ENCODE measurements at places on chromosomes 2 and 18.

DNA sequence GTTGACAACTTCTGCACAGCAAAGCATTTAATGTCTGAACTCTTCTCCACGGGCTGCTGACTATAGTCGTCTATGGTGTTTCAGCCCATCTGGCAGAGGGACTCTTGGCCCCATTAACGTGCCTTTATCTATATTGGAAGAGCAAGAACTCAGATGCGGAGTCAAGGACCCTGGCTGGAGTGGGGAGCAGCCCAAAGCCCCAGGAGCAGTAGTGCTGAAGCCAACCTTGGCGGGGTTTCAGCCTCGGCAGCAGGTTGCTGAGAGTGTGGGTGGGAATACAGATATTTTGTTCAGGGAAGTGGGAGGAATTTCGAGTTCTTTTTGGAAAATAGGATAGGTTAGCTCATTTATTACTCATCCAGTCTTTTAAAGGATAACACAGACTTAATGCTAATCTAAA lies 34.2 kb downstream of the TMEM17 start:
- DNase-seq: no peak

GRCh38 chr2:142734770-142735169 lies 142.7 kb upstream of the KYNU start:
- DNase-seq: no peak

- DNase-seq: peak; percentile 32
These were observed 531.5 kb upstream of the SALL3 start for GRCh38 chr18:78448106-78448505.

- no peak for DNase-seq
These were observed 233.0 kb downstream of the TFCP2L1 start for GRCh38 chr2:121052023-121052422.

DNA sequence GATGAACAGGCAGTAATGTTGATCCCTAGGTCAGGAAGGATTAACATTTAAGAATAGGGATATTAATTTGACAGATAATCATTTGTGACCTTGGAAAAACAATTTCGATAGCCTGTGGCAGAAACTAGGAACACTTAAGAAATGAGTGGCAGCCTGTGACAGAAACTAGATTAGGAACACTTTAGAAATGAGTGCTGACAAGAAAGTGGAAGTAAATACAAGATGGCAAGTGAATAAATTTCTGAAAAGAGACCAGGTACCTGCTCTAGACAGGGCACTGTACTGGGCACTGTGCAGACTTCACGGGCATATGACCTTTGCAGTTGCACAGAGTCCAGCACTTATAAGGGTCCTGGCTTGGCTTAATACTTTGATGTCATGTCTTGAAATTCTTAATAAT lies 5.5 kb upstream of the HNRNPA3 start:
- DNase-seq: no peak

- peak; percentile 36 for DNase-seq
These were observed 512.1 kb upstream of the LRATD1 start for GRCh38 chr2:14120376-14120775.

- no peak for DNase-seq
These were observed 73.3 kb upstream of the KLF7 start for GRCh38 chr2:207238831-207239701.

DNA sequence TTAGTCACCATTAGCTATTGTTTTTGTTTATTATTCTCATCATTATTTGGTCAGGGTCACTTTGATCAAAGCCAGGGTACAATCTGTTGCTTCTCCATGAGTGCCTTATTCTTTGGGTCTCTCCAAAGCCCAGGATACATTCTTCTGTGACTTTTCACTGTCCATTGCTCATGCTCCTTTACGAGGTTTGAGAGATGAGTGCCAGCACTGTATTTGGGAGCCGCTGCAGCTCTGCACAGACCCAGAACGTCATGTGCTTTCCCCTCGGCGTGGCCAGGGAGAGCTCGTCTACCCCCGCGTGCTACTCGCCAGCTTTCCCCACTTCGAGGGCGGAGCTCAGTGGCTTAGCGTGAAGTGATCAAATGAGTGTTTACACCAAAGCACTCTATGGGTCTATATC lies 123.7 kb downstream of the COL6A3 start:
- DNase-seq: no peak

DNA sequence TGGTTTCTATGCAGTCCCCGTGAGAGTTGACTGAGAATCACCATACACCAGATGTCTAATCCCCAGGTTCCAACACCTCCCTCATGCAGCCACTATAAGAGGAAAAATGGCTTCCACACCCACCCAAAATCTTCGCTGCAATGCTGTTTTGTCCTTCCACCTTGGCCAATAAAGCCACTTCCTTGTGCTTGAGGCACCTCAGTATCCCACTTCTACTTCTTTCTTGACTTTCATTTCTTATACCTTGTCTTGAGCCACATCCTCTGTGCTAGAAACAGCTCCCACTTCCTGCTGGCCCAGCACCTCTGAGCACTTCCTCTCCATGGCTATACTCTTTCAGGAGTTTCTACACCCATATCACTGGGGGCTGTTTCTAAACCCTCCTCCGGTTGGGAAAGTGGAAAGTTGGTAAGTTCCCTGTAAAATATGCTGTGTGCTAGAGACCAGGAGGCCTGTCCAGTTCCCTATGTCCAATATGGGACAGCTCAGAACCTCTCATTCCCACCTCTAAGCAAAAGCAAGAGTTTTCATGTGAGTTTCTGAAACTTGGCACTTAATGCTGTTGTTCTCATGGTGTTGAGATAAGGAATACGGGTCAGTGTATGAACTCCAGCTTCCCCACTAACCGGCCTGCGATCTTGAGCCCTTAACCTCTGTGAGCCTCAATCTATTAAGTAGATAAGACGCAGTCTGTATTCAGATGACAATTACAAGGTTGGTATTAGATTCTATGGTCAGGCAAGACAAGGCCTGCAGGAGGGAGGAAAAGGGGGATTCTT lies 209.1 kb upstream of the ID2 start:
- DNase-seq: no peak

- DNase-seq: no peak
These were observed 1682.2 kb upstream of the TMEFF2 start for GRCh38 chr2:193876980-193877379.

DNA sequence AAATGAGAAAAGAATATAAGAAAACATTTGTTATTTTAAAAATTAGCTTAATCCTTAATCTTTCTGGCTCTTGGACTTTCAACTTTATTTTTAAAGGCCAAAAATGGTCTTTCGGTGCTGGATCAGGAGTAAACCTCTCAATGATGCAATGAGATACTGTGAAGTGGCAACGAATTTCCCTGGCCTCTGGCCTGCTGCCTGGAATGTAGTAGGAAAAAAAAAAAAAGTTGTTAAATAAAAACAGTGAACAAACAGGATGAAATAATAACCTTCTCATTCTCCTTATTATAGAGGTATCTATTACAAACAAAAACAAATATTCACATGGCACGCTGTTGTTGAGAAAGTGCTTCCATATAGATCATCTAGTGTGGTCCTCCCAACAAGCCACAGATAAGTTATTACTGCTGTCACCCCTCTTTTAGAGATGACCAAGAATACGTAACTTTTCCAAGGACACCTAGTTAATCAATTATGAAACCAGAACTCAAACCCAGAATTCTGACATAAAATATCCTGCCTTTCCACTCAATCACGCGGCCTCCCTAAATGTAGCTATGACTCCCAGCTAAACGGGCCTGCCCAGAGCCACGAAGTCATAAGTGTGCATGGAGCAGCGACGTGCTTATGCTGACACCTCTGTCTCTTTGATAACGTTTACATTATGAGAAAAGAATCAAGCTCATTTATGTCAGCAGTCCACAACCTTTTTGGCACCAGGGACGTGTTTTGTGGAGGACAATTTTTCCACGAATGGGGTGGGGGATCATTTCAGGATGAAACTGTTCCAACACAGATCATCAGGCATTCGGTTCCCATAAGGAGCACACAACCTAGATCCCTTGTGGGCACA lies 170.9 kb downstream of the BCL2 start:
- peak; percentile 72 for DNase-seq

- DNase-seq: no peak
These were observed 13.0 kb upstream of the KIF1A start for GRCh38 chr2:240832921-240833494.

- DNase-seq: no peak
These were observed 73.9 kb downstream of the NDUFA10 start for GRCh38 chr2:239951129-239951734.

- DNase-seq: no peak
These were observed 270.7 kb downstream of the HRH4 start for GRCh38 chr18:24731158-24731557.

DNA sequence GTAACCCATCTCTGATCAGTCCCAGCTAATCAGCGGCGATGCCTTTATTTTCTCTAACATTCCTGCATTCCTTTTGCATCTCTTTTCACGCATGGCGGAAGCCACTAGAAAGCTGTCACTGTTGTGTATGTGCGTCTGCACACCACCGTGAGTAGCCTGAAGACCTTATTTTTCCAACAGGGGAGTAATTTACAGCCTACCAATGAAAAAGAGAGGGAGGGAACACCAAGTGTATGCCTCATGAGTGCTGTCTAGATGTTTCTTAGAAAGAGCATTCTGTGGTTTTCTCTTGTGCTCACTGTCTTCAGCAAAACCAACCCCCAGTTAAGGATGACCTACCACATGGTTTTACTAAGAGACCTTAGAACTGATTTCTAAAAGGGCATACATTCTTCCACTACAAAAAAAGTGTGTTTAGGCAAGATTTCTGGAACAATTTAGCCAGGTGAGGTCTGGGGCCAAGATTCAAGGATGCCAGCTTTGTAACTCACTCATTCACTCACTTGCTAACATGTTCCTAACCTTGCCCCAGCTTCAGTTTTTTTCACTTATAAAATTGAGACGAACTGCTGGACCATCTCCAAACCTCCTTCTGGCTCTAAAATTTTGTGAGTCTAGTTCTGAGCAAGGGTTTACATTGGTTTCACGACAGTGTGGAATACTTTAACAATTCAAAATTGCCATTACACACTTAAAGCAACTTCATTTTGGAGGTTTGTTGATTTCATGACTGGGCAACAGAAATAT lies 51.4 kb downstream of the BCL2 start:
- DNase-seq: no peak

- no peak for DNase-seq
These were observed 77.5 kb downstream of the CDCA7 start for GRCh38 chr2:173432049-173432754.

DNA sequence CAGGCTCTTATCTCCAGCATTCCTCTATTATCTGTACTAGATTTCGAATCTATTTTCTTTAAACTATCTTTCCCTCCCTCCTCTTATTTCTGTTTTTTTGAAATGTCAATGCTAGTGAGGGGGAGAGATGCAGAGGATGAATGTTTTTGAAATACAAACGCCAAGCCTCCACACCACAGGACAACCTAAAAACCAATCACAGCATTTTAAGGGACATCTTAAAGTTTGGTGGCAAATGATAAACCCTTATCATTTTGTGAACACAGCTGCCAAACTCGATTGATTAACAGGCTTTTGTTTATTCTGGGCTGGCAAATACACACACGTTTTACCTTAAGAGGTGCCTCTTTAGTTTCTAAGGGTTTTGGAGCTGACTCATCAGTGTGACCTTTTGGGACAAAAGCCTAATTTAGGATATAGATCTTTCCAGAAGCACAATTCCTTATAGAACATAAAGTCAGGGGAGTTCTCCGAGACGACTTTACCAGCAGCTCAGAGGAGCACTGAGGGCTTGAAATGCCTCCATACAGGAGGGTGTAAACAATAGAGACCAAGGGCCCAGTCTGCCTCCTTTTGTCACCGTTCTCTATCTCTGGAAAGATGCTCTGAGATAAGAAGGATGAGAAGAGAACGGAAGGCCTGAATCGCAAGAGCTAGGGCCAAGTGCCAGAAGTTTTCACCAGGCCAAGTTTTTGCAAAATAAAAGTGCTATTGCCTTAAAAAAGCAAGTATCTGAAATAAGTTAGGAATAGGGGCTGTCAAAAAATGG lies 4.2 kb upstream of the MEIS1 start:
- no peak for DNase-seq

DNA sequence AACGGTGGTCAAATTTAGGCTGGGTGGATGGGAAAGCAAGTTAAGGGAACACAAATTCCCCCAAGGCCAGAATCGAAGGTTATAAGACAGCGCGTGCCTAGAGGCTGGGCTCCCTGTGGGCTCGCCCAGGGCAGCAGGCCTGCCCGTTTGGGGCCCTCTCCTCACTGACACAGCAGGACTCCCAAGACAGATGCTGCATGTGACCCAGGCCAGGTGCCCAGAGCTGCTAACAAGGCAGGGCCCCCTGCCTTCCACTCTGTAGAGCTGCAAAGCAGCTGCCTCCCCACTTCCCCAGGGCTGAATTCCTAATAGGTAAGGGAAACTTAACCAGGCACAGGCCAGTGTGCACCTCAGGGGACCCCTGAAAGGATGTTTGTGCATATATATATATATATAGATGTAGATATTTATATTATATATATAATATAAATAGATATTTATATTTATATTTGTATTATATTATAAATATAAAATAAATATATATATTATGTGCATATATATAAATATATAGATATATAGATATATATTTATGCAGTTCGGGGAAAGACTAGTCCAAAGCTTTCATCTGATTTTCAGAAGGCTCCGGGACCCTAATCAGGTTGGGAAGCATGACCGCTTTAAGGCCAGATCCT lies 43.7 kb downstream of the TMEM37 start:
- DNase-seq: no peak

DNA sequence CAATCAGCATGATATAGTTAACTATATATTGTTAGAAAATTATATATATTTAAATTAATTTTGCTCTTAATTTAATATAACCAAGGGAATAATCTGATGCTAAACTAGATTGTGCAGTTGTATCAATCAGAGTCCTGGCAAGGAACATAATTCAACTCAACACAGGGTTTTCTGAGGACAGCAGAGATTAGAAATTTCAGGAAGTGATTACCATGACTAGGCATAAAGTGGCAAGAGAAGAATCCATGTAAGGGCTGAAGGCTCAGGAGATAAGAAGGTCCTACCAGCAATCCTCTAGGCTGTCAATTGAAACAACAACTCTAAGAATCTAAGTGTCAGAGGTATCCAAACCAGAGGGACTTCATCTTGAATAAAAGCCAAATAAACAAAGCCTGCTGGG lies 807.8 kb downstream of the DSC3 start:
- DNase-seq: no peak

DNA sequence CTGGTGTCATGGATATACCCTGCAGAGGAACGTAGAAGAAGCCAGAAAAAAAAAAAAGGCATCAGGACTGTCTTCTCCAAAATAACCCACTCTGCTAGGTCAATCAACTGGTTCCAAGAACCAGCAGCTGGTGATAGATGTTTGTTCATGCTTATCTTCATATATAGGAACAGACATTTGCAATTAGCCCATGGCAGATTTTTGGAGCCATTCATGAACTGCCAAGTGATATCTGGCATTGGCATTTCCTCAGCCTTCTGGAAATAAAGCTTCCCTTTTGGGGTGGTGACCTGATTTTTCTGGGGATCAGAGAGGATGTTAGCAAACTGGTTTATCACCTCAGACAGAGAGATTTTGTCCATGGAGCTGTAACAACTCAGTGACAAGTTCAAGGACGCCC lies 234.9 kb downstream of the OSR1 start:
- no peak for DNase-seq

All from NCI-H1105 treated with DMSO at 0.1 percent for 48 hours (cell line).